ENCODE measurements at places on chromosomes 1 and 21.

DNA sequence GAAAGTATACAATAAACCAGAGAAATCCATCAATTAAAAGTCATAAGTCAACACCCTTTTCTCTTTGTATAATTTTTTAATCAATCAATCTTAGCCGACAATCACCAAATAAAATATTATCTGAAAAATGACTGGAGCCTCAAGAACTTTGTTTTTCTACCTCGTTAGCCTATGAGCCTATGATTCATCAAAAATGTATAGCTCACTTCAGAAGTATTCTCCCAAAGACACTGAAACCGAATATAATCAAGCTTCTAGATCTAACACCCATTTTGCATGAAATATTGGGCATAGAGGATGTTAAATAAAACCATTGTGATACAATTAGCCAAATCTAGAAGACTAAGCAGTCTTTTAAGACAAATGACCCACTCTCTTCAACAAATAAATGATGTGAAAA lies 17.8 kb upstream of the RSBN1 start:
- DNase-seq, result no peak

DNA sequence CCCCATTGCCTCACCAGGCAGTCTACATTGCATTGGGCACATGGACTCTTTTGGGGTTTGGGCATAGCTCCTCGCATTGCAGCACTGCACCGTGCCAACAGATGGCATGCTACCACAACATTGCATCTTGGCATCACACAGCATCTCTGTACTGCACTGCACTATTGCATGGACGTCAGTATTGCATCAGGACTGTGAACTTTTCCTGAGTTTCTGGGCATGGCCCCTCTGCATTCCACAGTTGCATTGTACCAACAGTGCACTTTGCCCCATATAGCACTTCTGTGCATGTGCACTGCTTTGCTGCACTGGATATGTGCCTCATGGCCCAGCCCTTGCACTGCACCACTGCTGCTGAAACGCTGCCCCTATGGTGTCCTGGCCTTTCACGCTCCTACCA lies 9.6 kb downstream of the PTPRU start:
- DNase-seq, result peak; percentile 63

- no peak for DNase-seq
These were observed 66.1 kb upstream of the CXADR start for GRCh38 chr21:17446737-17447136.

DNA sequence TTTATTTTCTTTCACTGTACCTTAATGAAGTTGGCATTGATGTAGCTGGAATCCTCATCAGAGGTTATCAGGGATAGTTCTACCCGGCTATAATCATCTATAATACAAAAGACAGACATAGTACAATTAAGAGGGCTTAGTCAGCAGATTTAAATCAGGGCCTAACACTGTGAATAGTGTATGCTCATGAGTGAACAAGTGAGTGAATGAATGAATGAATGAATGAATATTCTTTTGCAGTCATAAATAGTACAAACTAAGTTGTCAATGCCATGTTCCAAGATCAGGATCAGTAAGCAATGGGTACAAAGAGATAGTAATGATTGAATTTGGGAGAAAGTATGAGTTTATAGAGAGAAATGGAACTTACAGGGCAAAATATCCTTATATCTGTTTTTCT lies 12.5 kb downstream of the PTPN22 start:
- no peak for DNase-seq

DNA sequence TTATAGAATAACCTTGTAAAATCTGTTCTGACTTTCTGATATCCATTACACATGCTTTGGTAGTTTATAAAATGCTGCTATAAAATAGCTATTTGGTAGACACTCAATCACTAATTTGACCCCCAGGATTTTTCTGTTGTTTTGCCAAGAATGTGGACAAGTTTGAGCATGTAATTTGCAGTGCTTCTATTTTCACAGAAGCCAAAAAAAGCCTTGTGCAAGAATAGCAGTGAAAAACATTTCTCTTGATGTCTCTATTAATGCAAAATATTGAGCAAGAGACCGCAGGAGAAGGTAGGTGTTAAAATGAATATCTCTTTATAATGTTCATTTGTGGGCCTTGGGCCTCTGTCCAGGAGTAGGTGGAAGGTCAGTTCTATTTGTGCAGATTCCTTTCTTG lies 22.5 kb downstream of the MAP3K7CL start:
- DNase-seq, result no peak

GRCh38 chr1:201299968-201300367 lies 16.7 kb downstream of the PKP1 start:
- no peak for DNase-seq

DNA sequence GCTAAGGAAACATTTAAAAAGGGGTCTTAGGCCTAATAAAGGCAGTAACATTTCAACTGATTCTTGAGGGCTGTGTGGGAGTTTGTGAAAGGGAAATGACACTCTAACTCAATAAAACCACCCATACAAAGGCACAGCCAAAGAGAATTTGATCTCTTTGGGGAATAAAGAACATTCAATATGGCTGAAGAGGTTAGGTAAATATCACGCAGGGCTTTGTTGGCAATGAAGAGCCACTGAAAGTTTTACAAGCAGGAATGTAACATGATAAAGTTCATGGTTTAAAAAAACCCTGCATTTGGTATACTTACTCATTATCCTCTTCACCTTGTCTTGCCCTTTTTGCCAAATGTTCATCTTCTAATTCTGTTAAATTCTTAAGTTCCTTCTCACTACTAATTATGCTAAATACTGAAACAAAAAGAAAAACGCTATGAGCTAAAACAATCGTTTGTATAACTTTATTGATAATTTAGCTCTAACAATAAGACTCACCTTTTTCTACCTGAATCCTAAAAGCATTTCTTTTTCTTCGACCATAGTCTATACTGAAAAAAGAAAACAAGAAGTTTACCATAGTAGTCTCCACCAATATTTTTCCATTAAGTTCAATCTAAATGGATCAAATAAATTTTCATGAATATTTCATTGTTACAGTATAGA lies 12.5 kb downstream of the NVL start:
- DNase-seq, result no peak

- DNase-seq, result no peak
These were observed 45.3 kb upstream of the RGS5 start for GRCh38 chr1:163248064-163248463.

- DNase-seq, result peak; percentile 63
These were observed 110.8 kb downstream of the LACTBL1 start for GRCh38 chr1:22861764-22862440.

- peak; percentile 76 for DNase-seq
These were observed 5.3 kb upstream of the MROH9 start for GRCh38 chr1:170929835-170930554.

DNA sequence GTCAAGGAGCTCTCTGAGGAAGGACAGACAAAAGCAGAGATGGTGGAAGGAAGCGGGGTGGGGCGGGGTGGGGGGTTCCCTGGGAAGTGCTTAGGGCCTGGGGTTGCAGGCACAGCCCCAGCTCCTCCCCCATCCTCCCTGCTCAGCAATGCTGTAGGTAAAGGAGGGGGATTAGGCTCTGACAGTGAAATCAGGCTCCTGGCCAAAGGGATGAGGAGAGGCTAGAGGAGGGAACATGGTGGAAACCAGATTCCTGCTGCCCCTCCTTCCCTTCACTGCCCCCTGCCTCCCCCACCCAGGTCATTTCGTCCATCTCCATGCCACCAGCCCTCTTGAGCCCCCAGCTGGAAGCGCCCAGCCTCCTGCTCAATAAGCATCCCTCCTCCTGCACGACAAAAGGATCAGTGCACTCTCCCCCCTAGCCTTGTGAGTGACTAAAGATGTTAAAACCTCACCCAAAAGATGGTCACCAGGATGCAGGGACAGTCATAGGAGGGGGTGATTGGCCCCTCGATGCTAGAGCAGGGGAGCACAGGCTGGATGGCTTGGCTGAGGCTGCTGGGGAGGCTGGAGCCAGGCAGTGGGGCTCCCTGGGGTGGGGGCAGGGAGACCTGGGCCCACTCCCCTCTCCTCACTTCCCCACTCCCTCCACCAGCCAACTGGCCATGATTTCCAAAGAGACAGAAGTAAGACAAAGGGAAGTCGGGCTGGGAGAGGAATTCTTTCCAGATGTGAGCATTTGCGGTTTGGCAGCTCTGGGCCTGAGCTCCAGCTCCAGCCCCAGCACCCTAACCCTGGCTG lies 2.2 kb upstream of the CRABP2 start:
- DNase-seq, result peak; percentile 38

DNA sequence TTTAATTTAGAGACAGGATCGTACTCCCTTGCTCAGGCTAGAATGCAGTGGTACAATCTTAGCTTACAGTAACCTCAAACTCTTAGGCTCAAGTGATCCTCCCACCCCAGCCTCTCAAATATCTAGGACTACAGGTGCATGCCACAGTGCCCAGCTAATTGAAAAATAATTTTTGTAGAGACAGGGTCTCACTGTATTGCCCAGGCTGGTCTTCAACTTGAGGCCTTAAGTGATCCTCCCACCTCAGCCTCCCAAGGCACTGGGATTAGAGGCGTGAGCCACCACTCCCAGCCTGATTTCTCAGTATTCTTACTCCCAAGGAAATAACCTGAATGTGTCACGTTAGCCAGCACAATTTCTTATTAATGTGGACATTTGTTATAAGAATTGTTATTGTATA lies 9.8 kb downstream of the RLF start:
- DNase-seq, result no peak

DNA sequence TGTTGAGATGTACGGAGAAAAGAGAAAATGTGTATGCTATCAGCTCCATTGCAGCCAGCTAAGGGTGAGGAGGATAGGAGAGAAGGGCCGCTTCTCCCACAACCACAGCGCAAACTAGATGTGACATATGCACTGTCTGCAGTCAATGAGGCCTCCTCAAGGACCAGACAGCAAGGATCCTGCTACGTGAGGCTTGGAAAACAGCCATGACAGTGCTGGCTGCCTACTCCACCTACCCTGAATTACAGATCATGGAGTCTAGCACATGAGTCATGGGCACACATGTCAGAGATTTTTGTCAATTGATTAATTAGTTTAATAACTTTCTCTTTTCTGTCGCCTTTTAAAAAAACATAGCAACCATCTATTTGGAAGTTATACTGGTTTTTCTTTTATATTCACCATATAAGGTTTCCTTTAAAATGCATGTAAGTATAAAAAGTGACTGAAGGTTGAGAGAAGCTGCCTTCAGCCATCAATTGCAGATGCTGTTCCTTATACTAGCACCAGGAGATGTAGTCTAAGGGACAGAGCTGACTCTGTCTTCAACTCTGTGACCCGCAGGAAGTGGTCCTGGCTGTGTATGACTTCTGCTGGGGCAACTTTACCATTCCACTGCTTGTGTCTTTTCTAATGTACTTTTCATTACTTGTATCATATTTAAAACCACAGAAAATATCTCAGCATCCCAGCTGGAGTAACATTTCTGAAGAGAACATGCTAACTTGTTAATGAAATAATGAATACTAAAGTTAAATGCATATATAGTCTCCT lies 3.1 kb downstream of the VPS26C start:
- no peak for DNase-seq

DNA sequence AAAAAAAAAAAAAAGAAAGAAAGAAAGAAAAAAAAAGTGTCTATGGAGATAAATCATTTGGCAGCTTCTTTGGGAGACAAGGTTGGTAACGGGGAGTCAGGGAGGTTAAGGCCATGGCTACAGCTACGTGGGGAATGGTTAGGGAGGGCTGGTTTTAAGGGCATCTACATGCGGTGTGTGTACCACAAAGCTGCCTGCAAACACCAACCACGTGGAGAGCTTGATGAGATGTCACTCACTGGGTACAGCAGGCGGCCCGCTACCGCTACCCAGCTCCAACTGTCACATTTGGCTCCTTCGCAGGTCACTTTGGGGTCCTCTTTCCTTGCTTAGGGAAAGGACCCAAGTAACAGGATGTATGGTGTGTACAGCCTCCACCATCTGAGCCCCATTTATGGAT lies 4.2 kb downstream of the NPPB start:
- DNase-seq, result no peak

All from D341Med (cell line).